ENCODE measurements at places on chromosomes 6 and 20.

DNA sequence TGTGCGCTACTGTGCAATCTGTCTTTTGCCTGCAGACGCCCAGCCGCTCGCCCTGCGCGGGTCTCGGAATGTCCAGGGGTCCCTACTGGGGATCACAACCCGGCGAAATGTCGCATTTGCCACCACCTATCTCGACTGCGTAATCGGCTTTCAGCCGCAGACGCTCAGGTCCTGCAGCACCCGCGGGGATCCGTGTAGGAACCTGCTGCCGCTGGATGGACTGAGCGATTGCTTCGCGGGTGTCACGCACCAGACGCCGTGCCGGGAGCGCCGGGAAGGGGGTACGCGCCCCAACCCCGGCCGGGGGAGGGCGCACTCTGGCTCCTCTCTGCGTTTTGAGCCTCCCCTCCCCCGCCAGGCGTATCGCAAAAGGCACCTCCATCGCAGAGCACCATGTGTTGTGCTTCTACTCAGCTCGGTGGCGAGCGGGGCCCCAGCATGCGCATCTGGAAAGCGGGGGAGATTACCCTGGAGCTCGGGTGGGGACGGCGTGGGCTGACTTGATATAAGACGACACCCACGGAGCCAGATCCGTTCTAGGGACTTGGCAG is 747 bp upstream of the PTPRA start:
- no peak overlapping the region for H3K27ac ChIP-seq
- DNase-seq, result peak; percentile 34
- peak overlapping the region; percentile 91 for H3K4me3 ChIP-seq
- H3K4me1 ChIP-seq, result peaks cover 29% of the 10 kb centered on the region
- no peaks in the 10 kb centered on the region for H3K36me3 ChIP-seq

GRCh38 chr6:50819466-50819903 is 814 bp downstream of the TFAP2B start:
- no peak overlapping the region for H3K4me3 ChIP-seq
- no peaks in the 10 kb centered on the region for H3K36me3 ChIP-seq
- H3K4me1 ChIP-seq, result peaks cover 3% of the 10 kb centered on the region
- no peak for DNase-seq
- no peak overlapping the region for H3K27ac ChIP-seq

GRCh38 chr6:22236626-22237414 is 60.0 kb downstream of the PRL start:
- H3K27ac ChIP-seq, result peak overlapping the region; percentile 56
- H3K4me1 ChIP-seq, result peaks cover 13% of the 10 kb centered on the region
- H3K4me3 ChIP-seq, result no peak overlapping the region
- H3K27me3 ChIP-seq, result no peaks in the 10 kb centered on the region
- H3K36me3 ChIP-seq, result no peaks in the 10 kb centered on the region
- DNase-seq, result peak; percentile 96

- DNase-seq, result peak; percentile 22
- H3K27ac ChIP-seq, result no peak overlapping the region
- H3K27me3 ChIP-seq, result no peaks in the 10 kb centered on the region
- H3K36me3 ChIP-seq, result no peaks in the 10 kb centered on the region
- peaks cover 4% of the 10 kb centered on the region for H3K4me1 ChIP-seq
- peak overlapping the region; percentile 85 for H3K4me3 ChIP-seq
Measured at GRCh38 chr20:43658069-43658722, 8.7 kb upstream of the MYBL2 start.

- H3K4me1 ChIP-seq, result peaks cover 15% of the 10 kb centered on the region
- no peaks in the 10 kb centered on the region for H3K36me3 ChIP-seq
- peak overlapping the region; percentile 91 for H3K27ac ChIP-seq
- peak overlapping the region; percentile 76 for H3K4me3 ChIP-seq
- no peaks in the 10 kb centered on the region for H3K27me3 ChIP-seq
- DNase-seq, result peak; percentile 78
Measured at GRCh38 chr20:53594068-53595017, 704 bp upstream of the ZNF217 start.

DNA sequence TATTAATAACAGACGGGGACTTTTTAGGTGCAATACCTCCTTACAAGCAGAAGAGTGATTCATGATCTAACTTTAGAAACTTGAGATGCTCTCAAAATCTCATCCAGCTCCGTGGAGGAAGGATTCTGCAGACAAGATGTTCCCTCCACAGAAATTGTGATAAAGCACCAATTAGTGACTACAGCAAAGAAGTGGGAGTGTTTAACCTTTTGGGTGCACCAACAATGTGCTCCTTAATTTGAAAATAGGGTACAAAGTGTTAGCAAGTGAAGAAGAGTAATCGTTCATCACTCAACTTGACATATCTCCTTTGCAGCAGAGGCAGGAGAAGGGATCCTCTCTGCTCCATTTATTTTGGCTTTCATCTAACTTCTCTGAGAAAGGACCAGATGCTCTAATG is 22.8 kb upstream of the SCP2D1 start:
- no peak overlapping the region for H3K27ac ChIP-seq
- no peaks in the 10 kb centered on the region for H3K36me3 ChIP-seq
- no peak overlapping the region for H3K4me3 ChIP-seq
- no peaks in the 10 kb centered on the region for H3K4me1 ChIP-seq
- H3K27me3 ChIP-seq, result no peaks in the 10 kb centered on the region

- no peaks in the 10 kb centered on the region for H3K27me3 ChIP-seq
- no peak overlapping the region for H3K4me3 ChIP-seq
- no peaks in the 10 kb centered on the region for H3K36me3 ChIP-seq
- peak overlapping the region; percentile 96 for H3K27ac ChIP-seq
- DNase-seq, result peak; percentile 98
Measured at GRCh38 chr6:14734416-14735340, 511.2 kb upstream of the JARID2 start.

DNA sequence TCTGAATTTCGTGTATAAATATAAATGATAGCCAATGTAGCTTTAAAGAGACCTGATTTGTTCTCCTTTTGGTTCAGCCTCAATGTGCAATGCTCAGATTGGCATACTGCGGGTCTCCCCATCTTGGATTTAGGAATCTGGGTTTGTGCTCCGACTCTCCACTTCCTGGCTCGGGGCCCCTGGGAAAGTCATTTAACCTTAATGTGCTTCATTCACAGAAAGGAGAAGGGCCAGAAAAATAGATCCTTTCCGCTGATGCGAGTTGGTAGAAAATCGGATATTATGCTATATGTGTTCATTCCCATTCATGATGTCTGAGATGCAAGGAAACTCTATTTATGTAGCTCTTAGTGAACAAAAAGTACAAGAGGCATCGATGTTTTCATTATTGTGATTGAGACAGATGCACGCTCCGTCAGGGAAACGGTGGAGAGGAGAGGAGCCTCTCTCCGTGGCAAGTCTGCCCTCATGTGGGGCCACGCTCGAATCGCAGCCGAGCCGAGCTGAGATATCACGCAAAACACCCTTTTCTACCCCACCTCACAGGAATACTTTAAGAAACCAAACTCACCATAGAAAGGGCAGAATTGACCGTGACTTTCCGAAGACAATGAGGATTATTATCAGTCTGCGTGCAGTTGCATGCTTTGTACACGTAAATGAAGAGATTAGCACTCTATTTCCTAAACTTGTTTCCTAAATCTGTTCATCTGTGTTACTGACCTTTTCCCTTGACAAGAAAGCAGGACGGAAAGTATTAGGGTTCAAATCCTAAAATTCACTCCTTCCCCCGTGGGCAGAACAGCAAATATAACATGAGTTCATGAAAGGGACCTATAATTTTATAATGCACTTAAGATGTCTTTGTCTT is 136.6 kb downstream of the COL9A1 start:
- H3K27ac ChIP-seq, result no peak overlapping the region
- H3K36me3 ChIP-seq, result no peaks in the 10 kb centered on the region

DNA sequence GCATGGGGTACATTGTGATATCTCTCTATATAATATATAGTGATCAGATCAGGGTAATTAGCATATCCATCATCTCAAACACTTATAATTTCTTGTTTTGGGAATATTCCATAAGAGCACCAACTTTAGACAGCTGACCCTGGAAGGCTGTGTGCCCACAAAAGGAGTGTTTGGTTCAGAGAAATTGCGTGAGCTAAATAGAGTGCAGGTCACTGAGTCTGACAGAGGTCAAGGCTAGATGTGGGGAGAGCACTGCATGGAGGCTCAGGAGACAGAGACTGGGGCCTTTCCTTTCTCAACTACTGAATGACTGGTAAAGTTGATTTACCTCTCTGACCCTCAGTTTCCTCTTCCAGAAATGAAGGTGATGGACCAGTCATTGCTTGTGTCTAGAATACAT is 114.9 kb upstream of the ADGRF1 start:
- DNase-seq, result no peak
- H3K4me1 ChIP-seq, result peaks cover 7% of the 10 kb centered on the region
- H3K27ac ChIP-seq, result no peak overlapping the region
- H3K4me3 ChIP-seq, result no peak overlapping the region

DNA sequence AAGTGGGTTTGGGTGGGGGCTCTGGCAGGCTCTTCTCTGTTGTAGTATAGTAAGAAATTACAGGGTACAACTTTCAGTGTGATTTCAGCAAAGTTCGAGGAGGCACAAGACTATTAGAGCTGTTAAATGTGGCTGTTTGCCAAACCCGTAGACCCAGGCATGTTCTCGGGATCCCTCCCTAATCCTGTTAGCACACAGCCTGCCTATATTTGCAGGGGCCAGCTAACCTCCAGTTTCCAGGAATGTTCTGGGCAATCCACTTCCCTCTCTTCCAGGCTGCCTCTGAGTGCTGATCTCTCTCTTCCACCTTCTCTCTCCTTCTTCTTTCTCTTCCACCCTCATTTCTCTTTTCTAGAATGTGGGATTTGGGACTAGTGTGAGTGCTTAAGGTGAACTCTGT is 34.8 kb upstream of the ZFP64 start:
- no peak overlapping the region for H3K4me3 ChIP-seq
- H3K27ac ChIP-seq, result no peak overlapping the region
- no peak for DNase-seq
- H3K27me3 ChIP-seq, result no peaks in the 10 kb centered on the region
- no peaks in the 10 kb centered on the region for H3K36me3 ChIP-seq
- H3K4me1 ChIP-seq, result no peaks in the 10 kb centered on the region

DNA sequence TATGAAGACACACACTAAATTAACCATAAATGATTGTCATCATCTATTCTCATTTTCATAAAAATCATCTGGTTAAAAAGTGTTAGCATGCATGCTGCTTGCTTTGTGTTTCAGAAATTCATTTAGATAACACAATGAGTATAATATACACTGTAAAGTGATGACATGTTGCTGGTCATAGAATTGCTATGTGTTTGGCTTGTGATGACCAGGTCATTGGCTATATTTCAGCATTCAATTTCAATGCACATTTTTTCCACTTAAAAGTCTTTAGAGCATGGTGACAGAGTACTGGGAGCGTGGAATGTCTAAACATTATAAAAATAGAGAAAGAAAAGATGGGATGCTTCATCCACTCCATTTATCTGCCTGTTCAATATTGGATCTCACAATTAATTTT is 1291.1 kb upstream of the MAP3K7 start:
- H3K27ac ChIP-seq, result no peak overlapping the region
- H3K4me3 ChIP-seq, result no peak overlapping the region
- H3K4me1 ChIP-seq, result no peaks in the 10 kb centered on the region
- no peaks in the 10 kb centered on the region for H3K27me3 ChIP-seq
- H3K36me3 ChIP-seq, result no peaks in the 10 kb centered on the region

DNA sequence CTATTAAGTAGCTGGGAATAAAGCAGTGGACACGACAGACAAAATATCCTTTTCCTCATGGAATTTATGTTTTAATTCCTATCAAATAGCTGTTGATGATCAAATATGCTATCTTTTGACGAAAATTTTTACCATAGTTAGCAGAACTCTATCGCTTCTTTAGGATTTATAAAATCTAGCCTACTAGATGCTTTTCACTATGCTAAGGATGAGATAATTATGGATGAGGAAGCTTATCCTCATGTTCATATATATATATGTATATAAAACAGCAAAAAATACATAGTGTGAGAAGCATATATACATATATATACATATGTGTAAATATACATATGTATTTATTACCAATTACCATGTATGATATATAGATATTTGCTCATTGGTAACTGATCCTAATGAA is 12.9 kb upstream of the PRSS16 start:
- H3K27me3 ChIP-seq, result peaks cover 3% of the 10 kb centered on the region
- no peak for DNase-seq

GRCh38 chr6:163469459-163469985 is 55.0 kb downstream of the QKI start:
- no peaks in the 10 kb centered on the region for H3K36me3 ChIP-seq
- no peak for DNase-seq
- H3K4me1 ChIP-seq, result no peaks in the 10 kb centered on the region
- no peak overlapping the region for H3K4me3 ChIP-seq

GRCh38 chr6:43804550-43805223 is 34.7 kb downstream of the VEGFA start:
- no peak for DNase-seq
- no peaks in the 10 kb centered on the region for H3K4me1 ChIP-seq
- H3K27ac ChIP-seq, result no peak overlapping the region
- H3K36me3 ChIP-seq, result no peaks in the 10 kb centered on the region
- no peak overlapping the region for H3K4me3 ChIP-seq
- peaks cover 15% of the 10 kb centered on the region for H3K27me3 ChIP-seq

DNA sequence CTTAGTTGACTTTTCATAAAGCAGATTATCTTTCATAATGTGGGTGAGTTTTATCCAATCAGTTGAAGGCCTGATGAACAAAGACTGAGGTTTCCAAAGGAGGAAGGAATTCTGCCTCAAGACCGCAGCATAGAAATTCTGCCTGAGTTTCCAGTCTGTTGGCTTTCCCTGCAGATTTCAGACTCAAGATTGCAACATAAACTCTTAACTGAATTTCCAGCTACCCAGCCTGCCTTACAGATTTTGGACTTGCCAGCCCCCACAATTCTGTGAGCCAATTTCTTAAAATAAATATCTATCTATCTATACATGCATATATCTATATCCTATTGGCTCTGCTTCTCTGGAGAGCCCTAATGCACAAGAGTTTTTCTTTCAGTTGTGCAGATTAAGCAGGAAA is 57.3 kb upstream of the SMLR1 start:
- no peak overlapping the region for H3K27ac ChIP-seq
- no peaks in the 10 kb centered on the region for H3K27me3 ChIP-seq

DNA sequence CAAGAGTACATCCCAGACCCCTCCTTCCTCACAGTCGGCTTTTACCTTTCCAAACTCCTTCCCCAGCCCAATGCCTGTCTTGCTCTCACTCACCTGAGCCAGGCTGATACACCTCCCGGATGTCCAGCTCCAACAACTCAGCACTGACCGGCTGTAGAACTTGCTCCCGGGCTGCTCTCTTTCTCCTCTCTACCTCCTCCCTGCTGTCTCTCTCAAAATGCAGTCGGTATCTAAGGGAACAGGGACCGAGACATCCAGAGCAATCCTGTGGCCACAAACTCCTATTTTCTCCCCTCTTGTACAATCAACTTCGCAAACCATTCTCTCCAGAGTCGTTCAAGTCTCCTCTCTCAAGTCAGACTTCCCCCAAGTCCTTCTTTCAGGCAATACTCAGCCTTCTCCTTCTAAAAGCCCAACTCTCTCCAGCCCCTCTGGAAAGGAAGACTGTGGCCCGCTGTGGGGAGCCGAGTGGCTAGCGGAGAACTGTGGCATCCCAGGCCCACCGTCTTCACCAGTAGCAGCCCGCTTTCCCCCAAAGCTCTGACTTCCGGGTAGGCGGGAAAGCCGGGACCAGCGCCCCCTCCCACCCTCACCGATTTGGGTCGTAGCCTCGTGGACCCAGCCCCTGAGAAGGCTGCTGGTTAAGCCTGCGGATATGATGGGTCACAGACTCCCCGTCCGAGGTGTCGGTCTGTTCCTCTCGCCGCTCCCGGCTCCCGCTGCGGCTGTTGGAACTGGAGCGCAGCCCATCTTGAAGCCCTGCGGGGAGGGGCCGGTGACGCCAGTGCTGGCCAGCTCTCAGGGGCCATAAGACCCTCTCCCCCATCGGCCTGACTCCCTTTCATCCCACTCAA is 1.1 kb downstream of the GNL1 start:
- peaks cover 16% of the 10 kb centered on the region for H3K36me3 ChIP-seq
- H3K27me3 ChIP-seq, result no peaks in the 10 kb centered on the region
- H3K4me3 ChIP-seq, result peak overlapping the region; percentile 88
- peak; percentile 13 for DNase-seq
- H3K27ac ChIP-seq, result peak overlapping the region; percentile 90
